ENCODE measurements at places on chromosomes 16 and 17. TPM values are rescaled to one million over a fixed set of nuclear protein-coding genes. Genes with fewer than 3 reads are reported as not detected.

Gene APOBR
- not detected for total RNA-seq

Gene EME2
- 8.9 TPM for total RNA-seq

Gene SENP3
- 115 TPM for total RNA-seq

Gene PERCC1
- not detected for total RNA-seq

DNA sequence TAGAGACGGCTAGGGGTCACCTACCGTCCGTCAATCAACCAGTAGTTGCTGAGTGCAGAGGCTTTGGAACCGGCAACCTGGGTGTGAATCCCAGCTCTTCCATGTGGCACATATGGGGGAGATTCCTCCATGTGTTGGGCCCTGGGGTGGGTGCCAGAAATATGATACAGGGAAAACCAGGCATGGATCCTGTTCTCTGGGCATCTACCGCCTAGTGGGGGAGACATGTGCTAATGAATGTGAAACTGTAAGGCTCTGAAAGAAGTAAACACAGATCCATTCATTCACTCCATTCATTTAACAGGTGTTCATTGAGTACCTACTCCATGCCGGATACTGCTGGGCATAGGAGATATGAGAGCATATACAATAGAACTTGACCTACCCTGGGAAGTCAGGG lies 39.5 kb upstream of the SDK2 start:
- DNase-seq = no peak

- DNase-seq = no peak
Observed at GRCh38 chr17:38425744-38426143, 2.5 kb upstream of the ARHGAP23 start.

Gene CHST5
- not detected for total RNA-seq

Gene TPSD1
- not detected for total RNA-seq

DNA sequence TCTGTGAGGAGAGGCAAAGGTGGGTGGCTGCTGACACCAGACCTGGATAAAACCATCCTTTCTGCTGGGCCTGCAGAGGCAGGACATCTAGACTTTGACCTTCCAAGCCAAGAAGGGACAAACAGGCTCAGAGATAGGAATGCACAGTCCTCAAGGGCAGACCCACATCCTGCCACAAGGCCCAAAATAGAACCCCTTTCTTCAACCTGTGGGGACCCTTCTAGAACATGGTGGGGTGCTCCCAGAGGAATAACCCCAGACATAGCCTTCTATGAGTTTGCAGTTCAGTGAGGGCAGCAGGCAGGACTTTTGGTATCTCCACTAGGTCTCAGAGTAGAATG lies 3.8 kb upstream of the CBFB start:
- DNase-seq = no peak

Gene TSPAN10
- 18.9 TPM for total RNA-seq

- no peak for DNase-seq
Observed at GRCh38 chr17:4204710-4205173, 59.0 kb downstream of the ANKFY1 start.

- DNase-seq = no peak
Observed at GRCh38 chr16:12111223-12111622, 134.7 kb downstream of the SNX29 start.

- no peak for DNase-seq
Observed at GRCh38 chr17:68421486-68421885, 35.8 kb downstream of the WIPI1 start.

- DNase-seq = no peak
Observed at GRCh38 chr16:26772503-26772902, 294.2 kb upstream of the C16orf82 start.

DNA sequence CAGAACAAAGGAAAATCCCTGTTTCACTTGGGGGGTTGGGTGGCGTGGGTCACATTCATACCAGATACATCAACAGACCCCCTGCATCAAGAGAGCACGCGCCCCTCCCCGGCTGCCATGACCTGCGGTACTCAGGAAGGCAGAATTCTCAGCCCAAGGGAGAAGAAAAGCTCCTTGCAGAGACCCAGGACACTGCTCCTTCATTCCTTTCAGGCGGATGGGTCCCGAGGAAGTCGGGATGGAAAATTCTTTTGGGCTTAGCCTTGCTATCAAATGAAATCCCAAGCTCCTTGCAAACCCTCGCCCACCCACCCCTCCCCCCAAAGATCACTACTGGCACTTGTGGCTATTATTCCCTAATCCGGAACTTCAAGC lies 40.6 kb downstream of the HIC1 start:
- no peak for DNase-seq

DNA sequence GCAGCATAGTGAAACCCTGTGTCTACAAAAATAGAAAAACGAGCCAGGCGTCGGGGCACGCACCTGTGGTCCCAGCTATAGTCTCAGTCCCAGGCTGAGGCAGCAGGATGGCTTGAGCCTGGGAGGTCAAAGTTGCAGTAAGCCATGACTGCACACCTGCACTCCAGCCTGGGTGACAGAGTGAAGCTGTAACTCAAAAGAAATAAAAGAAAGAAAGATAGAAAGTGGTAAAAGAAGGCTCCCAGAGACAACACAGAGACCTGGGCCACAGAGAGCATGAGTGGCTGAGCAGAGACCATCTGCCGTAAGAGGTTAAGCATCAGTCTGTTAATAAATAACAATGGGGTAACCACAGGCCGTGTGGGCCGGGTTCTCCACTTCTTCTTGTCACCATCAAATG lies 15.3 kb upstream of the HEXD start:
- peak; percentile 47 for DNase-seq

Gene CFDP1
- 34.9 TPM for total RNA-seq

Gene DYNLL2
- 9.4 TPM for total RNA-seq
